NCI-H1092 treated with DMSO at 0.1 percent for 48 hours (cell line): ENCODE measurements at places on chromosomes 3 and 15.

DNA sequence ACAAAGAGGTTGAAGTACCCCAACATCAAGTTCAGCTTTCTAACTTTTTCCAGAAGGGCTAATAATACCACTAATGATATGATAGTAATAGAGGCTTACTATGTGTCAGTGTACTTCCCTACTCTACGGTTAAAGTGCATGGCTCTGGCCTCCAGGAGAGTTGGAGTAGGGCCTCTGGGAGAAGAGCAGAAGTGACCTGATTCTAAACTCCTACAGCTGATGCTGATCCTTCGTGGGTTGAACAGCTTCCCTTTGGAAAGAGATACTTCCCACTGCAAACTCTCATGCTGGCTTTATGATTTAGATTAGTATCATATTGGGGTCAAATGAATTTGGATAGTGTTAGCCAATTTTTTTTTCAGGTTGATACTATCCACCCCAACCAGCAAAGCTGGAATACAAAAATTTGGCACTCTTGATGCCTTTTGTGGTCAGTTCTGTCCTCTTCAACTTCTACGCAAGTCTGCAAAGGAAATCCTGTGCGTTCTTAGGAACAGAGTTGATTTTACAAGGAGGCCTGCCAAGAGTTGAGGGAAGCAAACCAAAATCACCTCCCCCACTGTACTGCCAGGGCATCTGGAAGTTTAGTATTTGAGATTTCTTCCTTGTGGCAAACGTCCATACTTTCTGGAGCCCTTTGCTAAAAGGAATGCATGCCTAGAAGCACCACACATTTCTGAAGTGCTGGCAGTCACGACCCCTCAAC lies 17.8 kb downstream of the TMEM212 start:
- no peak for DNase-seq

DNA sequence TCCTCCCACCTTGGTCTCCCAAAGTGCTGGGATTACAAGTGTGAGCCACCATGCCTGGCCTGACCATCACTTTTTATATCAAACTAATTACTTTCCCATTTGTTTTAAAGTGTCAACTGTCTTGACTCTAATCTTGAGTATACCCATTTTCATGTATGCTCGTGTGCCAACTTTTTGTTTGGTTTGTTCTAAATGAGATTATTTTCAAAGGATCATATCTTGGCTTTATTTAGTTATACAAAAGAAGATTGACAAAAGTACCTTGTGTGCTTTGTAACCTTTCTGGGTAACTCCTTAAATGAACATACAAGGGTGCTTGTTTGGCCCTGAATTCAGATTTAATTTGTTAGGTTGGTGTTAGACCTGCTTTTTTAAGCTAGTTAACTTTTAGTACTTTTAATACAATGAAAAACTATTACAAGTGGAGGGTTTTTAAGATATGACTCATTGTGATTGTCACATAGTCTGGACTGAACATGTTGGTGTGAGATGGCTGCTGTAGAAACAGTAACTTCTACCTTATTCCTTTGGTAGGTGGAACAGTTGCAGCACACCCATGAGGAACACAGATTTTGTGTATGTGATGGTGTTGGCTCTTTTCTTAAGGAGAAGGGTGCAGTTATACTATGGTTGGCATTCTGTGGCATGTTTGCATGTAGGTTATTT lies 10.7 kb downstream of the KIF23 start:
- DNase-seq: no peak

DNA sequence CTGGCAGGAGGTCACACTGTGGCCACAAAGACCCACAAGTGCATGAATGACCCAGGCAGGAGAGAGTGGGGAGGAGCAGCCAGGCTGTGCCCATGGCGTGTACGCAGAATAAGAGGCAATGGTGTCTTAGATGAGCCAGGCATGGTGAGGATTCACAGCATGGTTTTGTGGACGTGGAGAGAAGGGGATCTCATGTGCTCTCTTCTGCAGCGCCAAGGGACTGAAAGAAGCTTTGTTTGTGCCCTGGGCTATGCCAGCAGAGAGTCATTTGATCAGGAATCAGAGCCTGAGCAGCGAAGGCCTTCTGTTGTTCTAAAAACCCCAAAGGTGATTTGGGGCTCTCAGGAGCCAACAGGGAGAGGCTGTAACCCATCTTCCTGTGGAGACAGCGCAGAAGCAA lies 18.7 kb upstream of the RPP14 start:
- no peak for DNase-seq

DNA sequence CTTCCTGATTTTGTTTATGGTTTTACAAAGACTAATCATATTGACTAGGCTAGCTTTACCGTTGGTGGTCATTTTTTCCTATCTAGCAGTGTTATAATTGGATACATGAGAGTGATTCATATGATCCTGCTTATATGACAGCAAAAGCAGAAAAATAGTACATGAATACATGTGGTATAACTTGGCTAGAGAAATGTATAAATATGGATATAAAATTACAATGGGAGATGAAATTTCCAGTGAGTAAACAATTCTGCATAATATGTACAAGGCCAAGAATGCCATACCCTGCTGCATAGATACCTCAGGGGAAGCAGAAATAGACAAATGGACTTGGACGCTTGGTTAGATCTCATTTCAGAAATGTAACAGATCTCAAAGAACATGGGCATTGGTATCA lies 103.1 kb downstream of the DTWD1 start:
- no peak for DNase-seq

- DNase-seq: no peak
Observed at GRCh38 chr15:91894606-91895005, 41.1 kb downstream of the SLCO3A1 start.

- peak; percentile 51 for DNase-seq
Observed at GRCh38 chr15:75455424-75455981, 4.0 kb upstream of the SIN3A start.

GRCh38 chr3:71372911-71373637 lies 210.5 kb downstream of the FOXP1 start:
- DNase-seq: no peak

- DNase-seq: peak; percentile 21
Observed at GRCh38 chr15:30043211-30043655, 39.5 kb upstream of the GOLGA8J start.

GRCh38 chr15:87967951-87968350 lies 288.6 kb downstream of the NTRK3 start:
- DNase-seq: no peak

DNA sequence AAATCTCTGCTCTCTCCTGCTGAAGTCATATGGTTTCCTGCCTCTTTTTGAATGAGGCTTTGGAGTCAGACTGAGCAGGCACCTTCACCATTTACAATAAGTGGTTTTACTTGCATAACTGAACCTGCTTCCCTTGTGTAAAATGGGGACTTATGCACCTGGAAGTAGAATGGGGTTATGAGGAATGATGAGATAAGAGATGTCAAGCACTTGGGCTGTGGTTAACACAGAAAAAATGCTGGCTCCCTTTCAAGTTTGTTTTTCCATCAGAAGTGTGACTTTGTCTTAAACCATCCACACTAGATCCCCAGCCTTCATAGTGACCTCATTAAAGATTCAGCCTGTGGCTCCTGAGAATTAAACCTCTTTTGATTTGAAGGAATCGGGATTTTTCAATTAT lies 5.2 kb downstream of the EXOSC7 start:
- DNase-seq: no peak

- no peak for DNase-seq
Observed at GRCh38 chr3:27072810-27073651, 296.2 kb downstream of the NEK10 start.

DNA sequence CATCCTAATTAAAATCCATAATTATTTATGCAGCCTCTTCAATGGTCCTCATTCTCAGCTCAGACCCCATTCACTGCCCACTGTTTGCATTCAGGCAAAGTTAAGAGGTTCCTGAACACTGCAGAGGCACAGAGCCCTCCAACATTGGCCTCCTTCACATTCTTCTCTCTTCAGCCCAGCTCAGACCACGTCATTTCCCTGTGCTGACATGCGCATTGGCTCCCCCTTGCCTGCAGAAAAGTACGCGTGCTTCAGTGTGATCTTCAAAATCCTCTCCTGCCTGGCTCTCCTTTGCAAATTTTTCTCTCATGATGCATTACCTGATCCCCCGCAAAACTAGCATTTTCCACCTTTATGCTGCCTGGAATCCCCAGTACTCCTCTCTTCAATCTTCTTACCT lies 552.3 kb downstream of the NTRK3 start:
- no peak for DNase-seq

- no peak for DNase-seq
Observed at GRCh38 chr3:66931291-66931690, 66.8 kb upstream of the KBTBD8 start.

GRCh38 chr3:16085884-16086608 lies 88.4 kb upstream of the GALNT15 start:
- peak; percentile 58 for DNase-seq

DNA sequence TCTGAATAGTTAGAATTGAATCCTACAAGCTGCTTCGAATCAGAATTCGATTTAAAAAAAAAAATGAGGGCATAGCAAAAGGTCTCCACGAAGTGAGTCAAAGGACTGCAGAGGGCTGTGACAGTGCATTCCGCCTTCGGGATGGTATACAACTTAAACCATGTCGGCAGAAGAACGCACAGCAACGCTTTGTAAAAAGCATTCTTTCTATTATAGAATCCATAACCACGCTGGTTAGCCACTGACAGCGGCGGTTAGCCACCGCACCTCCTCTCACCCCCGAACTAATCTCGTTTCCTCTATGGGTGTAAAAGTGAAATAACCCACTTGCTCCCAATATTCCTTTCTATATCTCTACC lies 664 bp upstream of the PIK3CA start:
- no peak for DNase-seq

DNA sequence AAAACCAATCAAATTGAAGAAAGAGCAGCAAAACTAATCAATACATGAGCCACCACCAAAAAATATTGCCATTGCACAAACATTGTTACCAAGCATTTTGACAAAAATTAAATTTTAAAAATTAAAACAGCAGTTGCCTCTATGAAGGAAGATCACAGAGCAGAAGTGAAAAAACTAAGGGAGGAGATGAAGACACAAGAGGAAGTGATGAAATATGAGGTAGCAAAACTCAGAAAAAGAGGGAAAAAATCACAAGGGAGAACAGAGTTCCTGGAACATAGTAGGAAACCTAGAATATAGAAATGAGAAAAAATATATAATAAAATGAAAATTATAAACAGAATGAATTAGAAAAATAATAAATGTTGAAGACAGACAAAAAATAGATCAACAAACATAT lies 7.3 kb upstream of the SERPINI2 start:
- no peak for DNase-seq

- DNase-seq: no peak
Observed at GRCh38 chr3:195040773-195041520, 230.0 kb downstream of the XXYLT1 start.

DNA sequence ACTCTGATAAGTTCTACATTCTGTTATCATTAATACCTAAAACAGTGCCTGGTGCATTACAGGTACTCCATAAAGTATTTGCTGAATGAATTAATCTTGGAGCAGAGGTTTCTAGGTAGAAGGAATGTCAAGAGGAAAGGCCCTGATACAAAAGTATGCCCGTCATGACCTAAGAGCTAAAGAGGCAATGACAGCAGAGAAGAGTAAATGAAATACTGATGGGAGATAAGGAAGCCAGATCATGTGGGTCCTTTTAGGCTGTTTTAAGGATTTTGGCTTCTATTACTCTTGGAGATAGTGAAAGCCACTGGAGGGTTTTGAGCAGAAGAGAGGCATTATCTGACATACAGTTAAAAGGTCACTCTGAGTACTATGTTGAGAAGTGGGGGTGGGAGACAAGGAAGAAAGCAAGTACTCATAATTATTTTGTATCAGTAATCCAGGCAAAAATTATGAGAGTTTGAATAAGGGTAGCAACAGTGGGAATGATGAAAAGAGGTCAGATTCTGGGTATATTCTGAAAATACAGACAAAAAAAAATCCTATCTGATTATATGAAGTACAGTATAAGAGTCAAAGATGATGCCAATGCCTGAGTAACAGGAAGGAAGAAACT lies 48.3 kb downstream of the DENND4A start:
- DNase-seq: no peak

- no peak for DNase-seq
Observed at GRCh38 chr3:197518881-197519421, 36.8 kb downstream of the BDH1 start.

DNA sequence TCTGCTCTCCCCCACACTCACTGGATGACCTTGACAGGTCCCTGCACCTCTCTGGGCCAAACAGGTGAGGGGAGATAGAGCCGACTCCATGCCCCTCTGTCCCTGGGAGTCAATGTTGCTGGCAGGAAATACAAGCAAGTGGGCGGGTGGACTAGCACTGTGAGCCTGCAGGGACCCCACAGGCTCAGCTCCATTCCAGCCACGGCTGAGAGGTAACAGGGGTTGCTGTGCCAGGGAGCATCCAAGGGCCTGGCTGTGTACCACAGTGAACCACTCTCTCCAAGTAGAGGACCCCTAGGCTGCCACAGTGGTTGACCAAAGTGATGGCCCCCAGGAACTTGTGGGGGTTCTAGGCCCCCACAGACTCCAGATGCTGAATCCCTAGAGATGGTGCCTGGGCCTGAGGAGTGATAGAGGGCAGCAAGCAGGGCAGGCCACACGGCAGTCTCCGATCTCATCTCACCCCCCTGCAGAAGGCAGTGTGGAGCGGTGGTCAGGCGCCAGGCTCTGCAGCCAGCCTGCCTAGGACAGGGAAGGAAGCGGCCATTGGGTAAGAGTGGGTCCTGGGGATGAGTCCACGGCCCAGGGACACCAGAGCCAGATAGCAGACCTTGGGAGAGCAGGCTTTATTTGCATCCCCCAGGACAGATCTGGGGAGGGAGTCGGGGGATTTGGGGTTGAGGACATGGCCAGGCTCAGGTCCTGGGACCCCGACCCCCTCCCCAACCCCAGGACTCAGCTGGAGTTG lies 3.2 kb downstream of the TNNC1 start:
- DNase-seq: no peak

- DNase-seq: no peak
Observed at GRCh38 chr3:112117841-112118571, 15.0 kb downstream of the GCSAM start.

DNA sequence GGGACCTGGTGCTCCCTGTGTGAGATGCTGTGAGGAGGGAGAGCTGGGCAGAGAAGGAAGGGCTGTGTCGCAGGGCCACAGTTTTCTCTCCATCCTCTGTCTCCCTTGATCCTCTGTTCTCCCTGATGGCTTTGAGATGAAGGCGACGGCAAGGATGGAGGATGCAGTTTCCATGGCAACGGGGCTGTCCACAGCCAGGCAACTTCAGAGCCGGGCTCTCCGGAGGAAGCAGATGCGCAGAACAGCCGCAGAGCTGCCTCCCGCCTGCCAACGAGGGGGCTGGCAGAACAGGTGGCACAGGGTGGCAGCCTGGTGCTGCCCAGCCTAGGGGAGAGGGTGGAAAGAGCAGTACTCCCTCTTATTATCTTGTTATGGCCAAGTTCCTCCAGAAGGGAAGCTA lies 9.9 kb upstream of the GRM2 start:
- no peak for DNase-seq
